Amniotic stem cell (primary cell): ENCODE measurements at places on chromosomes 1 and 21.

DNA sequence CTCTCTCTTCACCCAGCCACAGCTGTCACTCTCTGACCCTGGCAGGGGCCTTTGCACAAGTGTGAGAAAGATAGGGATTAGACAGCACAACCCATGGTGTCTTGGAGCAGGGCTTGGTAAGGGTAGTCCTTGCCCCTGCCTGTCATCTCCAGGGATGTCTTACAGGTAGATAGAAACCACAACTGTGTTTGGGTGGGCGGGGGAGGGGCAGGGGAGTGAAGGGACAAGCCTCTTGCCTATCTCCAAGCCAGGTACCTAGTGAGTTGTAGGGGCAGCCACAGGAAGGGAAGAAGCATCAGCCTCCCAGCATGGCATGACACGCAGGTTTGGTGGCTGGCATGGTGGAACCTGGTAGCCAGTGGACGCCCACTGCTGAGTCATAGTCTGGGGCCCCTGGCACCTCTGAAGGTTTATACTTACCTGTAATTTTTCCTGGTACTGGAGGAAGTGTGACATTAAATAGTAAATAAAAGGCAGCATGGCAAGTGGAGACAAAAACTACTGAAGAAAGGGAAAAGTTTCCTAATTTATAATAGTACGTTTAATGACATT lies 97.5 kb downstream of the CLEC20A start:
- no peak for DNase-seq

- DNase-seq = no peak
These were observed 322.6 kb downstream of the SMYD3 start for GRCh38 chr1:246184503-246184902.

- DNase-seq = no peak
These were observed 4.1 kb downstream of the SERINC2 start for GRCh38 chr1:31417148-31417547.

DNA sequence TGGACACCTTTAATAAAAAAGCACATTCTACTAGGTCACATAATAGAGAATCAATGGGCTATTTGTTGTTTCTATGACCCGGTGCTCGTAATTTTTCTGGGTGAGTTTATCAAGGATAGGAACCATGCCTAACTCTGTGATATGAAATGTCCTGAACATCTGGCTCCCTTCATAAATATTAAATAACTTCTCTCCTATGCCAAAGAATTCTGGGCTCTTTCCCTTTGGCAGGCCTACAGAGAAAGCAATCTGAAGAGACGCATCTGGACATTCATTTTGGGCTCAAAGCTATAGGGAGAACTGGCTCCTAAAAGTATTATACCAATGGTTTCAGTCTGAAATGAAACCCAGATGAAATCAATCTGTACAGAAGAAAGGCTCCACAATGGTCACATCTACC lies 38.8 kb upstream of the ANGPTL7 start:
- DNase-seq = no peak

DNA sequence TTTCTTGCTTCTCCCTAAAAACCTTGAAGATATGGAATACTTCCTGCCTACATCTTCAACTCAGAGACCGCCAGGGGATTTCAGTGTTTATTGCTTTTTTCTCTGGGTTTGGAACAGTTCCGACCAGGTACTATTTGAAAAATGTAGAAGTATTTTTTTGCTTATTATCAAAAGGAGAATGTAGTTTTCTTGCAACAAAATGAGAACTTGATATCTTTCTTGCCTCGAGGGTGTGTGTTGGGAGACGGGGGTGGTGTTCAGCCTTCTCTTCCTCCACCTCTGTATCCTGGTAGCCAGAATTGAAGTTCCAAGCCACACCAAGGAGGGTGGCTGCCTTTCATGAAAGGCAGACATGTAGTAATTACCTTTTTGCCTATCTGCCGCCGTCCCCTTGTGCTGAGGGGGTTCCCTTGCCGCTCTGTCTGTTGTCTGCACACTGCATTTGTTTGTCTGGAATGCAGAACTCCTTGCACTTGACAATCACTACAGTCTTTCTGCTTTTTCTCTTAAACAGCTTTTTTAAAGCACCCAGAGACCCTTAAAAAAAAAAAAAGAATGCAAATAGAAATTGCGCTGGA lies 212.1 kb downstream of the PBX1 start:
- no peak for DNase-seq

DNA sequence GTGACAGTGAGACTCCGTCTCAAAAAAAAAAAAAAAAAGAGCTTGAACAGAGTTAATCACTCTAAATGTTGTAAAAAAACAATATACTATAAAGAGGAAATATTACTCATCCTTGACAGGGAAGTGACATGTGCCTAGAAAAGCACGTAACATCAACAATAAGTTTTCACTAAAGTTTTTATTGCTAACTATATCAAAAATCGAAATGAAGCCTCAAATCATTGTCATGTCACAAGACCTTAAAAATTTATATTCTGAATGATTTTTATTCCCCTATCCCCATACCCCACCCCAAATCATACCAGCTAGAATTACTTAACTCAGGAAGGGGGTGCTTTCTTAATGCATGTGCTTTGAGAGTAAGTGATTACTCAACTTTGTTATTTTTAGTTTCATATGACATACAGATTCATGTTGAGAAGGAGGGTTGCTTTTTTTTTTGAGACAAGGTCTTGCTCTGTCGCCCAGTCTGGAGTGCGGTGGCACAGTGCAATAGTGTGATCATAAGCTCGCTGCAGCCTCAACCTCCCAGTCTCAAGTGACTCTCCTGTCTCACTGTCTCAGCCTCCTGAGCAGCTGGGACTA lies 53.6 kb upstream of the MUTYH start:
- DNase-seq = no peak

GRCh38 chr1:34129630-34130029 lies 35.4 kb downstream of the CSMD2 start:
- no peak for DNase-seq

- no peak for DNase-seq
These were observed 88.3 kb upstream of the SELENON start for GRCh38 chr1:25711555-25712298.

GRCh38 chr1:197429372-197429771 lies 161.3 kb downstream of the CRB1 start:
- no peak for DNase-seq

GRCh38 chr1:164589961-164590507 lies 31.1 kb downstream of the PBX1 start:
- DNase-seq = no peak

GRCh38 chr1:197857477-197857876 lies 45.0 kb upstream of the C1orf53 start:
- no peak for DNase-seq

GRCh38 chr1:238329671-238330070 lies 438.9 kb upstream of the ZP4 start:
- no peak for DNase-seq
